Esophagus squamous epithelium (tissue), 5 donors: ENCODE measurements at places on chromosomes 6 and 20. TPM values are rescaled to one million over a fixed set of nuclear protein-coding genes. Genes with fewer than 3 reads are reported as not detected.

Gene IYD
- not detected for total RNA-seq

Gene DEFB125
- not detected for total RNA-seq

Gene NRSN1
- total RNA-seq: not detected

DNA sequence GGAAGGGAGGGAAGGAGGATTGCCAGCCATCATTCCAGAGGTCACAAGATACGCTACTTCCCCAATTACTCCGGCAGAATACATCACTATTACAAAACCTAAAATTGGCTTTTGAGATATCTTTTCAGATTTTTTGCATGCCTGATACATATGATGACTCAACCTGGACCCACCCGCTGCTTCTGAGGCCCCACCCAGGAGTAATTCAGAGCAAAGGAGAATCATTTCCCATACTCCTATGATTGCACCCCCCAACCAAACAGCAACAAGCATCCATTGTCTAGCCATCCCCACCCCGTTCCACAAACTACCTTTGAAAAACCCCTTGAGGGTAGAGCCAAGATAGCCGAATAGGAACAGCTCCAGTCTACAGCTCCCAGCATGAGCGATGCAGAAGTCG, 163.5 kb upstream of the GJE1 start:
- no peaks in the 10 kb centered on the region for H3K36me3 ChIP-seq
- DNase-seq: no peak
- no peaks in the 10 kb centered on the region for H3K27me3 ChIP-seq
- no peak overlapping the region for H3K4me3 ChIP-seq

DNA sequence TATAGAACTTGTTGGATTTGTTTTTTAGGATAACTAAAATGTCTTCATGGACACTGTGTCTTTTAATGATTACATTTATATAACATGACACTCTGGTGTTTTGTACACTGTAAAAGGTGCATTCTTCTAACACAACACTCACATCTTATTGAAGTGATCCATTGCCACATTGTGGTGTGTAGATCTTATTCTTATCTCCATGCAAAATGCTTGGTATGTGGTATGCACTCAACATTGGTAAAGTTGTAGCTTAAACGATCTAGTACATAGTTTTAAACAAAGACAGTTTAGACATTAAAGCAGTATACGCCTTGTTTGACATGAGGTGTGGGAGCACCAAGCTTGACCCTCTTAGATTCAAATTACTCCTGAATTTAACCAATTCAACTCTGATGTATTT, 84.7 kb downstream of the SASH1 start:
- H3K4me3 ChIP-seq: no peak overlapping the region
- no peak overlapping the region for H3K27ac ChIP-seq
- H3K4me1 ChIP-seq: peaks cover 45% of the 10 kb centered on the region

DNA sequence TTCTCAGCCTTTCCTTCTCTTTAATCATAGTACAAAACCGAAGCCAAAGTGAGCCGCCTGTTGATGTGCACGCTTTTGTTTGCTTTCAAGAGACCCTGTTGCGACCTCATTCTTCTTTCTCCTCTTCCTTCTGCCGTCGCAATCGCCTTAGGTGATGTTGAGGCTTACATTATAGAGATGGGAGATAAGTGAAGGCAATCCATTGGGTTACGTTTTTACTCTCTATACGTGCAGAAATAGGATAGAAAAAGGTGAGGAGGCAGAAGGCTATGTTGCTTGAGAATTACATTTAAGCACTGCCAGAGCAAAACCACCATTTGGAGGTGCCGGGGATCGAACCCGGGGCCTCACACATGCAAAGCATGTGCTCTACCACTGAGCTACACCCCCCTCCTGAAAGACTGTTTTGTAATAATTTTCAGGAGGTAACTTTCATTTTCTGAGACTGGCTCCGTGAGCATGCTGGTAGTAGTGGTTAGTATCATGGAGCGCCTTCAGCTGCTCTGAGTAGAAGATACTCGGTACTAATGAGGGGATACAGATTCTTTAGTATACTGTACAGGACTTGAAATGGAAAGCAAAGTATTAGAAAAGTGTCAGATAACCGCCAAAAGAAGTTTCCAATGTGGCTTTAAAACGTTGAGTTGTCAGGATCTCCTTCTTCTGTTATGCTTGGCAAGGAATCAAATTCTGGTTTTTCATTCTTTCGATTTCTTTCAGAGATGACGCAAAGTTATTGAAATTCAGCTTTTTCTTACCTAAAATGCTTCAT, 165.6 kb downstream of the TRIM27 start:
- no peak overlapping the region for H3K27ac ChIP-seq
- no peaks in the 10 kb centered on the region for H3K27me3 ChIP-seq
- H3K4me1 ChIP-seq: no peaks in the 10 kb centered on the region
- no peak overlapping the region for H3K4me3 ChIP-seq
- H3K36me3 ChIP-seq: no peaks in the 10 kb centered on the region
- no peak for DNase-seq

GRCh38 chr6:93785694-93786030, 366.3 kb upstream of the EPHA7 start:
- H3K4me3 ChIP-seq: no peak overlapping the region
- no peaks in the 10 kb centered on the region for H3K4me1 ChIP-seq
- H3K27ac ChIP-seq: no peak overlapping the region
- DNase-seq: no peak
- no peaks in the 10 kb centered on the region for H3K27me3 ChIP-seq
- H3K36me3 ChIP-seq: no peaks in the 10 kb centered on the region

- no peaks in the 10 kb centered on the region for H3K36me3 ChIP-seq
- no peak overlapping the region for H3K27ac ChIP-seq
- DNase-seq: no peak
Observed at GRCh38 chr6:28983838-28984237, 21.3 kb downstream of the ZNF311 start.

GRCh38 chr20:51759769-51760510, 8.2 kb downstream of the ATP9A start:
- DNase-seq: no peak
- H3K4me3 ChIP-seq: no peak overlapping the region
- H3K4me1 ChIP-seq: peaks cover 38% of the 10 kb centered on the region
- no peak overlapping the region for H3K27ac ChIP-seq
- no peaks in the 10 kb centered on the region for H3K36me3 ChIP-seq
- no peaks in the 10 kb centered on the region for H3K27me3 ChIP-seq

- DNase-seq: no peak
- H3K36me3 ChIP-seq: no peaks in the 10 kb centered on the region
- no peaks in the 10 kb centered on the region for H3K4me1 ChIP-seq
- H3K27me3 ChIP-seq: no peaks in the 10 kb centered on the region
- H3K27ac ChIP-seq: no peak overlapping the region
Observed at GRCh38 chr6:148144917-148145521, 197.6 kb upstream of the SASH1 start.

DNA sequence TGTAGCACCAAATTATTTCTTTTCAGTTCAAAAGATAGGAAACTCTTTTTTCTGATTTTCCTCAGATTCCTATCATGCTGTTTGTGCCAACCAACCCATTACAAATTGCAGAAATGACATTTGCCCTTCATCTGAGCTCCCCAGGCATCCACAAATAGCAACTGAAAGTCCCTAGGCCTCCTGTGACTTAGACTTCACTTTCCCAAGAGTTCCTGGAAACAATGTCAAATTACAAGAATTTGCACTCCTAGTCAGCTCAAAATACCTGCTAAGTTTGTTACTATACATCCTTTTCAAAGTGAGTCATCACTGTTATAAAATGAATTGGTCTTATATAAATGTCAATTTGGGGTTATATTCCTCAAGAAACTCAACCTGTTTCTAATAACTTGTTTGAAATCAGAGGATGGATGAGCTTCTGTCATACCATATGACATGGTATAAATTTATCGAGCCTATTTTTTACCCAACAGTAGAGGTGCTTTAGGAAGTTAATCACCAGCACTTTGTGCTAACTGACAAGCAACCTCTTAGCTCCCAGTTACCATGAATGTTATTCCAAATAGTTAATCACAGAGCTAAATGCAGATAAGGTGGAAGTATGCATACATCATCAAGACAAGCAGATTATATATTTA, 256.5 kb downstream of the HACE1 start:
- no peak overlapping the region for H3K27ac ChIP-seq
- no peak overlapping the region for H3K4me3 ChIP-seq
- DNase-seq: no peak
- no peaks in the 10 kb centered on the region for H3K27me3 ChIP-seq

- peak overlapping the region; percentile 69 for H3K27ac ChIP-seq
- peak overlapping the region; percentile 23 for H3K4me3 ChIP-seq
- no peaks in the 10 kb centered on the region for H3K36me3 ChIP-seq
- H3K4me1 ChIP-seq: peaks cover 15% of the 10 kb centered on the region
- peak; percentile 18 for DNase-seq
Observed at GRCh38 chr6:139323511-139324300, 31.9 kb upstream of the TXLNB start.

DNA sequence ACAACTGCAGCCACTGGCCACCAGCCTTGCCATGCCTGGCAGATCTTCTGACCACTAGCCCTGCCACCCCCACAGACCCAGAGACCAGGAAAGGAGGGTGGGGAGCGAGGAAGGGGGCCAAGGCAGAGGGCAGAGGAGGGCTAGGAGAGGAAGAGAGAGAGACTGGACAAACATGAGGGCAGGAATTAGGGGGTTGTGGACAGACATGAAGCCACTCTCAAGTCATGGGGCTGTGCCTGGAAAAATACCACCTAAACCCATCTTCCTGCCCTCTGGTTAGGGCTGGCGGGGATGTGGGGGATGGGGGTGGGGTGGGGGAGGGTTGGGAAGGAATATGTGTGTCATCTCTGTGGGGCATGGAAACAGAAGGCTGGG, 1.4 kb upstream of the SLC29A1 start:
- peak overlapping the region; percentile 85 for H3K4me3 ChIP-seq
- no peaks in the 10 kb centered on the region for H3K36me3 ChIP-seq
- peak overlapping the region; percentile 66 for H3K27ac ChIP-seq

DNA sequence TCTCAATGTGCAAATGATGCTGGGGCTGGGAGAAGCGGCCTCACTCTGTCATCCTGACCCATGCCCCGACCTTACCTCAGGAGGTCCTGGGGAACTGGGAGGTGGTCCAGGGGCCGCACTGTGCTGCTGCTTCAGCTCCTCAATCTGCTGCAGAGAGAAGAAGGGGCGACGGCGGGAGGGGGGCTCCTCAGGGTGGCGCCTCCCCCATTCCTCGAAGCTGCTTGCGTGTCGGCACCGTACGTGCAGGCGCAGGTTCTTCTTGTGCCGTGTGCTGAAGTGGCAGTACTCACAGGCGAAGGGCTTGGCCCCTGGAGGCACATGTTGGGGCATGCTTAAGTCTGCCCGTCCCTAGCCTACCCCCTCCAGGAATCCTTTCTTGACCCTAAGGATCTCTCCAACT, 12.9 kb downstream of the ZNF335 start:
- no peak overlapping the region for H3K4me3 ChIP-seq
- H3K27me3 ChIP-seq: no peaks in the 10 kb centered on the region
- DNase-seq: no peak
- H3K27ac ChIP-seq: no peak overlapping the region
- peaks cover 46% of the 10 kb centered on the region for H3K36me3 ChIP-seq

- no peaks in the 10 kb centered on the region for H3K27me3 ChIP-seq
- H3K4me3 ChIP-seq: no peak overlapping the region
- peaks cover 29% of the 10 kb centered on the region for H3K4me1 ChIP-seq
- no peaks in the 10 kb centered on the region for H3K36me3 ChIP-seq
- no peak overlapping the region for H3K27ac ChIP-seq
Observed at GRCh38 chr20:53810661-53811355, 217.2 kb upstream of the ZNF217 start.

GRCh38 chr6:31545291-31545690, 1.1 kb downstream of the ATP6V1G2 start:
- H3K27ac ChIP-seq: no peak overlapping the region
- H3K27me3 ChIP-seq: no peaks in the 10 kb centered on the region
- H3K4me1 ChIP-seq: peaks cover 12% of the 10 kb centered on the region
- no peak overlapping the region for H3K4me3 ChIP-seq
- no peak for DNase-seq

- peaks cover 3% of the 10 kb centered on the region for H3K4me1 ChIP-seq
- no peak for DNase-seq
- H3K27me3 ChIP-seq: no peaks in the 10 kb centered on the region
- H3K36me3 ChIP-seq: no peaks in the 10 kb centered on the region
- H3K27ac ChIP-seq: peak overlapping the region; percentile 38
- H3K4me3 ChIP-seq: no peak overlapping the region
Observed at GRCh38 chr6:49856282-49856681, 10.1 kb downstream of the CRISP1 start.

DNA sequence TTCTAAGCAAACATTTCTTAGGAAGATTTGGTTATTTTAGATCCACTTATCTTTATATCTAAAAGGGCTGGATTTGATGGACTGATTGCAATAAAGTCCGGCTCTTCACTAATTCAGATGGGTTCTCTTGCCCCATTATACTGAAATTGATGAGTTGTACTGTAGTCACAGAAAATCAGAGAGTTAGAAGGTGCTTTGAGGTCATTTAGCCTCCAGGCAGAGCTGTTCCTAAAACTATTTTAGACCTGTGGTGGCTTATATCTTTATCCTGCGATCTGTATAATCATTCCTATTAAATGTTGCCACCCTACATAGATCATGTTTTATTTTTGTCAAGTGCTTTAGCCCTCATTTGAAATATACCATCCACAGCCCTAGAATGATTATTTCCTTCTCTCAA, 61.3 kb upstream of the ATXN1 start:
- no peak for DNase-seq
- H3K4me1 ChIP-seq: no peaks in the 10 kb centered on the region
- no peaks in the 10 kb centered on the region for H3K36me3 ChIP-seq
- H3K4me3 ChIP-seq: no peak overlapping the region
- no peak overlapping the region for H3K27ac ChIP-seq
- no peaks in the 10 kb centered on the region for H3K27me3 ChIP-seq
